ENCODE measurements at places on chromosomes 11 and 22. TPM values are rescaled to one million over a fixed set of nuclear protein-coding genes. Genes with fewer than 3 reads are reported as not detected.

GRCh38 chr11:60394666-60395380, 1.4 kb upstream of the MS4A14 start:
- no peak for DNase-seq

GRCh38 chr11:113334183-113334582, 19.8 kb downstream of the TTC12 start:
- DNase-seq = no peak

DNA sequence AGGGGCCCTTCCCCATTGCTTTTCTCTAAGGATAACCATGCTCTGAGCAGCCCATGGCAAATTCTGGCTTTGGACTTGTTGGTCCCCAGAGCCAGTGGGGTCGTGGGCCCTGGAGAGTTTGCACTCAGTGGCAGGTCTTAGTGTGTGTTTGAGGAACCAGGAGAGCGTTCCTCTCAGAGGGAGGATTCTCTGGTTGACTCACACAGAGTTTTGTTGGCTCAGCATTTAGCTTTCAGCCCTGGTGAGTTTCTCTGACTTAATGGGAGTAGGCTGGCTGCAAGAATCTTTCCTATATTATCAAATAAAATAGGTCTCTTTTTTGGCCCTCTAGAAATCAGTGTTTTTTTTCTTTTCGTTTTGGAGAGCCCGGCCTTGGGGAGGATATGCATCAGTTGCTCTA, 20.9 kb downstream of the ST14 start:
- DNase-seq = peak; percentile 80

DNA sequence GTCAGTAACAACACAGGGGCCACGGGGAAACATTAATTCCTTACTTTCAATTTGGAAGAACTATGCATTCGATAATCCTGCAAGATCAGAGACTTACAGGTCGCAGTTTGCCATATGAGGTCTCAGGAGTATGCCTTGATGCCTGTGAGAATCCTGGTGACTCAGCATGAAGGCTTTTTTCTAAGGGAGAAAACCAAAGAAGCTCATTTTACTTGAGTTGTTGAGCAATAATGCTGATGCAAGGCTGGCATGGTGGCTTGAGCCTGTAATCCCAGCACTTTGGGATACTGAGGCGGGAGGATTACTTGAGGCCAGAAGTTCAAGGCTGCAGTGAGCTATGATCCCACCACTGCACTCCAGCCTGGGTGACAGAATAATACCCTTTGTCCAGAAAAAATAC, 26.6 kb downstream of the ATG16L2 start:
- DNase-seq = no peak

DNA sequence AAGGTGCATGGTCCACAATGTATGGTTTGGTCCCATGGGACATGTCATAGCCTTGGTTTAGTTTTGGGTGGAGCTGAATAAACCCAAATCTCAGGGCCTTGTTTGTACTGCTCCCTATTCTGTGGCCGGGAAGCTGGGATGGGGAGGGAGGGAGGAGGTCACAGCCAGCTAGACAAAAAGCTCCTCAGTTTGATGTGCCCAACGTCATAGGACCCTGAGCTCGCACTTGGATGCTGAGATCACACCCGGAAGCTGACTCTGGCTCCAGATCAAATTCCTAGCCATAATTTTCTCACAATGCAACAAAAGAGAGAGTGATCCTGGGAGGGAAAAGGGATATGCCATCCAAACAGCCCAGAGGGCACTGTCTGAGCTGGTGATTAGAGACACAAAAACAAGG, 1.5 kb downstream of the HSPB2 start:
- DNase-seq = peak; percentile 36

The CHST1 gene
- 2.2 TPM for polyA plus RNA-seq
